ENCODE measurements at places on chromosomes 11 and 22.

DNA sequence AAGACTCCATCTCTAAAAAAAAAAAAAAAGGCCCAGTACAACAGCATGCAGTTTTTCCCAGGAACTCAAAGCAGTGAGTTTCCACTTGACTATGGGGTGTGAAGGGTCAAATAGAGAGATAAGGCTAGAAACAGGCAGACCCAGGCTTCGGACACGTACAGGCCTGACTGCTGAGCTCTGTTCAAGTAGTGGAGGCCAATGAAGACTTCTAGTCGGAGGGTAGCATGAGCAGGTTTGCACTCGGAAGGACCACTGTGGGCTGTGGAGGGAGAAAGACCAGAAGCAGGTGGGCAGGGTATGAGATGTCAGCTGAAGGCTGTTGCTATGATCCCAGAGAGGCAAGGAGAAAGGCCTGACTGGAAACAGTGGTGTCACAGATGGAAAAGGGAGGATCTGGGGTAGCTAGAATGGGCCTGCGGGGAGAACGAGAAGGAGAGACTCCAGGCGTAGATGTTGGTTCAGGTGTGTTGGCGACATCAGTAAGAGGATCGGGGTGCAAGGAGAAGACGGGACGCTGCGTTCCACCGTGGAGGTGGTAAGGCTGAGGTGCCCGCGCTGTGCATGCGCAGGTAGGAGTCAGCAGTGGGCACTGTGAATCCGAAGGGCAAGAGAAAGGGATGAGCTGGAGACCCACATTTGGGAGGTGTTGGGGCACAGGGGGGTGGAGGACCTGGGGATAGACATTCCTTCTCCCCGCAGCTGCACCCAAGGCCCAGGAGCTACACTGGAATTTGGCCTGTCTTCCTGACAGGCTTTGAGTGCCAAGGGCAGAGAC, 49.4 kb upstream of the RAB1B start:
- no peak for DNase-seq

DNA sequence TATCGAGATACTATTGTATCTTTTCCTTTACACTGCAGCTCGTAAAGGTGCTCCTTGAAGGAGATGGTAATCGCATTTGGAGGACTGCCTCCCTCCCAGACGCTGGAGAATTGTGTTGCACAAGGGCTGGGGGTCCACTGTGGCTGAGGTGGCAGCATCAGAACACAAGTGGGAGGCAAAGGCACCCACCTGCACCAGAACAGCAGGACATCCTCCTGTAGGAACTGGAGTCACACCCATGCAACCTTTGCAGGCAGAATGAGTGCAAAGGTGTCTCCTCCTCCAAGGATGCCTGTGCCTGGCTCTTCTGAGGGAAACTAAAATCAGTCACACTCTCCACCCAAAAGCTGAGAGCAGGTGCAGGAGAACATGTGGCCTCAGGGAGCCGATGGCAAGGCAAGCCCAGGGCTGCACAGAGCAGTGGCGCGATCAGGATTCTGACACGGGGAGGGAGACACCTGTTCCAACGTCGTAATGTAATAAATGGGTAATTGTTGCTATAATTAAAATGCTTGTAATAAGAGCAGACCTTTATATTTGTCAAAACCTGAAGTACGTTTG, 1501.4 kb downstream of the TBC1D22A start:
- no peak for DNase-seq

GRCh38 chr11:31535479-31535878, 25.9 kb downstream of the ELP4 start:
- DNase-seq, result no peak

DNA sequence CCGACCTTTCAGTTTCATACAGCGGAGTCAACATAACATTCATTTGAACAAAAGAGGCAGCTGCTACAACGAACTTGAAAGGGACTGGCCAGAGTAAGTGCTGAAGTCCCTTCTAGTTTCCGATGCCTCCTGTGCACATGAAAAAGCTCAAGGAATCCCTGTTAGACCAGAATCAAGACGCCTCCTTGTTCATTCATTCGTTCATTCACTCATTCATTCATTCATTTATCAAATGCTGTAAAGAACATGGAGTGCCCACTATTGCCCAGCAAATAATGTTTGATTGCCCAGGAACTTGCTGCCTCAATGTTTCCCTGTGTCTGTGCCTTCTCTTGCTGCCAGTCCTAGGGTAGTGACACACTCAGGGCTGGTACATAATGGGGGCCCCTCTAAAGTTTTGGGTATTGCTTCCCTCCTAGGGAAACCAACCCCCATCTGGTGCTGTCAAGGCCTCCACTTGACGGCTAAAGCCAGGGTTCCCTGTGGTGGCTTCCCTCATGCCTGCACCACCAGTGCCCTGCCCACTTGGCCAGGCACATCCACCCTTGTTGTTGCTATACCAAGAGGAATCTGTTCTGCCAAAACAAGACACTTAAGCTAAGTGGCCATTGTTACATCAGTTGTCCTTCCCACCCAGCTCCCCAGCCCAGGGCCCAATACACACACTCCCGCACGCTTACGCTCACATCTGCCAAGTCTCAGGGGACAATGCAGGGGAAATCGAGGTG, 3.8 kb downstream of the TMPRSS13 start:
- DNase-seq, result no peak

GRCh38 chr22:40789131-40789530, 30.0 kb downstream of the SLC25A17 start:
- no peak for DNase-seq

GRCh38 chr11:122344215-122344614, 228.2 kb upstream of the BLID start:
- no peak for DNase-seq

DNA sequence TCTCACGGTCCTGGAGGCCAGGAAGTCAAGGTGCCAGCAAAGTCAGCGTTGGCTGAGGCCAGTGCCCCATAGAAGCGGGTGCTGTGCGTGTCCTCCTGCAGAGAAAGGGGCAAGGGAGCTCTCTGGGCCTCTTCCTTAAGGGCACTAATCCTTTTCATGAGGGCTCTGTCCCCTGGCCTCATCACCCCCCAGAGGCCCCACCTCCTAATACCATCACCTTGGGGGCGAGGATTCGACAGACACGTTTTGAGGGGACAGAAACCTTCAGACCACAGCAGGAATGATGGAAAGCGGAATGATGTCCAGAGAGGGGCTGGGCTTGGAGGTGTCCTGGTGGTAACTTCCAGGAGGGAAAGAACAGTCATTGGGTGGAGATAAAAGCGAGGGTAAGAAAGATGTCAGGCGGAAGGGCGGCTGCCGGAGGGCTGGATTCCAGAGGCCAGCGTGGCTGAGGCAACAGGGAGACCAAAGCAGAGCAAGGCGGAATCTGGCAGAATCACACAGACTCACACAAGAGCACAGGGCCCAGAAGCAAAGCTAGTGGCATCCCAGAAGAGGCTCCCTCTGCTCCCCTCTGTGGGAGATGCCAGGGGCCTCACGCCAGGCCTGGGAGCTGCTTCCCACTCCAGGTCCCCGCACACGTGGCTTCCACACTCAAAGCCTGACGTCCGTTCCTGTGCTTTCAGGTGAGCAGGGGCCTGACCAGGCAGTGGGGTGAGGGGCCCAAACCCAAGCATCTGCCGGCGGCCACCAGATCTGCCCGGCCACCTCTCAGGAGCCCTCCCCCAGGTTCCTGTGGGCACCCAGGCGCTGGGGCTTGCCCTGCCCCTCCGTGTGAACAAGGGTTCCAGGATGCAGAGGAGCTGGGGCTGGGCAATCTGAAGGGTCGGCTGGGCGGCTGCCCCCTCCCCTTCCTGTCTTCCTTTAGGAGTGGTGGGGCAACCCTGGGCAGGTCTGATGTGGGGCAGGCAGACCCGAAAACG, 784.5 kb downstream of the BRD1 start:
- no peak for DNase-seq

DNA sequence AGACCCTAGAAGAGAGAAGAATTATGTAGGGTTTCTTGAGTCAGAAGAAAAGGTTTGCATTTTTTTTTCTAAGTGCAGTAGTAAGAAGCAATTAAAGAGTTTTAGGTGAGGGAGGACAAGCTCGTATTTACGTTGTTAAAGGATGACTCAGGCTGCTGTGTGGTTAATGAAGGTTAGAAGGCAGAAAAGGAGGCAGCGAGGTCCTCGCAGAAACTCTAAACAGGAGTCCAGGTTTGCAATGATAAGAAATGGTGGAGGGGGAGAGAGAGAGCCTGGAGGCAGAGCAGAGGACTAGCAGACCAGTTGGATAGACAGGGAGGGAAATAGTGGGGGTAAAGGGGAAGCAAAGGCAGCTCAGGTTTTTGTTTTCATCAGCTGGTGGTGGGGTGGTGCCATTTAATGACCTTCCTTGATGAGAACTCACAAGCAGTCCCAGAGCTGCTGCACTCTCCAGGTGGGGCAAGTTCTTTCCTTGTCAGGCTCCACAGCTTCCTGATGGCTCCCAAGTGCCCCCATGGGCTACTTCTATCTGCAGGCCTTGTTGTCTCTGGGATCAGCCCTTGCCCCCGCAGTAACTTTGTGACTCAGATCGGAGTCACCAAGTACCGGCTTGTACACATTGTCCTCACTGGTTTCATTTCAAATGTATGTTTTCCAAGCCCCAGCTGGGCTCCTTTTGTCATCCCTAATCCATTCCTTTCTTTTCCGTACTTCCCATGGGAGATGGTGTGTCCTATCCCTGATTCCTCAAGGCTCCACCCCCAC, 8.3 kb upstream of the INSC start:
- DNase-seq, result no peak

- peak; percentile 58 for DNase-seq
These were observed 16.3 kb downstream of the OR2AG2 start for GRCh38 chr11:6755303-6755952.

GRCh38 chr11:46278387-46279125, 1.1 kb downstream of the CREB3L1 start:
- peak; percentile 17 for DNase-seq

GRCh38 chr11:121499405-121499804, 46.6 kb upstream of the SORL1-AS1 start:
- DNase-seq, result no peak

- no peak for DNase-seq
These were observed 3.5 kb downstream of the FIBIN start for GRCh38 chr11:26997378-26997777.

GRCh38 chr11:103317118-103317517, 207.9 kb downstream of the DYNC2H1 start:
- DNase-seq, result no peak

GRCh38 chr22:45235101-45235777, 5.5 kb downstream of the KIAA0930 start:
- no peak for DNase-seq

DNA sequence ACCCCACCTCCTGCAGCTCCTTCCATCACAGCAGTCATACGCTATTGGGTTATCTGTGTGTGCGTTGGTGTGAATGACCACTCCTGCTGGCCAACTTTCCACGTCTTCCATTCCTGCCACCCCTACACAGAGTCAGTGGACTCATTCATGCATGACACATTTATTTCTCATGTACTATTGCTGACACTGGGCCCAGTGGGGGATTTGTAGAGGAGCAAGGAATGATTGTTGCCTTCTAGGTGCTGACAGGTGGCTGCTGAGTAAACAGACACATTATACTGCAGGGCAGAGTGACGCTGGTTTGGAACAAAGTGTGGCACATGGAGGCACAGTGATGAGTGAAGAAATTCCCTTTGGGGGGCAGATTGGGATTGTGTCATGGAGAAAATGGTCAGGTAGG, 113.9 kb downstream of the CCDC81 start:
- no peak for DNase-seq

All from CD4-positive, alpha-beta T cell treated with Interleukin-12 subunit alpha and Interleukin-12 subunit beta, for 1 hour (primary cell).